ENCODE measurements at places on chromosomes 4 and X.

- DNase-seq: no peak
Measured at GRCh38 chrX:150692296-150692695, 900 bp upstream of the MTMR1 start.

DNA sequence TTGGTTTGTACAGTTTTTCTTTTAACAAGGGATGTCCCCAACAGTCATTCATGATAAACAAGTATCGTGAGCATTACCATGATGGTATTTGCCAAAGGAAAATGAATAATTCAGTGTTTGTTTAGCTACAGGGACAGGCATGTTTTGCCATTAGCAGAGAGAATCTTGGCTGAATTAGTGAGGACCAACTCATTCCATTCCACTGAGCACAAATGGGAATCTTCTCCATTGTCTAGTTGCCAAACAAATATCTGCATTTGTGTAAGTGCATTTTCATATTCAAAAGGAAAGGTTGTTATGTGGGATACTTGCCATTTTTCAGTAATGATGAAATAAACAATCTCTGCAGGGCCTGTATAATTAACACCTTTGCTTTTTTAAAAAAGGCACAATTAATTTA lies 1762.6 kb downstream of the RPA4 start:
- DNase-seq: no peak

- DNase-seq: no peak
Measured at GRCh38 chrX:149903889-149904748, 23.1 kb downstream of the MAGEA8 start.

GRCh38 chr4:40621229-40621591 lies 8.5 kb downstream of the RBM47 start:
- DNase-seq: no peak

- DNase-seq: no peak
Measured at GRCh38 chr4:51866835-51867234, 23.9 kb downstream of the DCUN1D4 start.

DNA sequence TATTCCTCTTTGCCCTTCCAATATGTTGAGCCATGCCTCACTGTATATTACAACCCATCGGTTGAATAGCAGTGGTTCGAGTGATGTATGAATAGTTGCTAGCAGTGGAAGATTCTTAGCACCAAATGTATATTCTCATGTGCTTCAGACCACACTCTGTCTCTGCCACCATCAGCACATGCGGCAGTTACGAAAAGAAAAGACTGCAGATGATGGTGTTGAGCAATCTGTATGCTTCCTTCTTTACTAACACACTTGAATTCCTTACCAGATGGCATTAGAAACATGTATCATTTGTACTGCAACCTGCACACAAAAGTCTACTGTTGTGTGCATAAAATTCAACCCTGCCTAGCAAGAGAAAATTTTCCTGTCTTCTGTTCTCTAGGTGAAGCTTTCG lies 214.6 kb downstream of the ENOX2 start:
- no peak for DNase-seq

Measured in NCI-H2081 treated with DMSO at 0.1 percent for 48 hours (cell line).